NCI-H187 (cell line): ENCODE measurements at places on chromosomes 7 and 10.

- DNase-seq = peak; percentile 30
Observed at GRCh38 chr10:121183236-121183635, 332.1 kb downstream of the WDR11 start.

DNA sequence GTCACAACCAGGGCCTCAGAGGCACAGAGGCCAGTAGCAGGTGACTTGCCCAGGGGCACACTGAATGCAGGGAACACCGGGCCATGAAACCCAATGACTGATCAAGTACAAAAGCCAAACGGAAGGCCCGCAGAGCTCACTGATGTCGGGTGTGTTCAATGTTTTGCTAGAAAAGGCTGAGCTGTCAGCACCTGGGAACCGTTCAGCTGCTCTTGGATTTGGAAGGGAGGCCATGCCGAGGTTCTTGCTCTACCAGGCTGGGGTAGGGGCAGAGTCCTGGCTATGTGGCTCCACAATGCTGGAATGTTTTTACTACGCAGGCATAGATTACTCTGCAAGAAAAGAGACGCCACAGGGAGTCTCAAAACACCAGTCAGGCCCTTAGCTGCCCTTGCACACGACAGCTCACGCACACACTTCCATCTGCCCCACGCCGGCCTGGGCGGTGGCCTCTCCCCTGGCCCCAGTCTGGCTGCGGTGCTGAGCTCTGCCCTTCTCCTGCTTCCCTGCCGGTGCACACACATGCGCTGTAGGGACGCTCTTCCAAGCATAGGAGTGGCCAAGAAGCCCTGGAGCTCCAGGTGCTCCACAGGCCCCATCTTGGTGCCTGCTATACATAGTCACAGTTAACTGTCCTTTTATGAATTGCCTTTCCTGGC, 79.9 kb downstream of the ZRANB1 start:
- no peak for DNase-seq

- no peak for DNase-seq
Observed at GRCh38 chr7:18330548-18330947, 165.0 kb upstream of the HDAC9 start.

- no peak for DNase-seq
Observed at GRCh38 chr7:118005026-118005425, 131.8 kb upstream of the CTTNBP2 start.

GRCh38 chr10:47419421-47419820, 35.3 kb upstream of the ZNF488 start:
- no peak for DNase-seq

DNA sequence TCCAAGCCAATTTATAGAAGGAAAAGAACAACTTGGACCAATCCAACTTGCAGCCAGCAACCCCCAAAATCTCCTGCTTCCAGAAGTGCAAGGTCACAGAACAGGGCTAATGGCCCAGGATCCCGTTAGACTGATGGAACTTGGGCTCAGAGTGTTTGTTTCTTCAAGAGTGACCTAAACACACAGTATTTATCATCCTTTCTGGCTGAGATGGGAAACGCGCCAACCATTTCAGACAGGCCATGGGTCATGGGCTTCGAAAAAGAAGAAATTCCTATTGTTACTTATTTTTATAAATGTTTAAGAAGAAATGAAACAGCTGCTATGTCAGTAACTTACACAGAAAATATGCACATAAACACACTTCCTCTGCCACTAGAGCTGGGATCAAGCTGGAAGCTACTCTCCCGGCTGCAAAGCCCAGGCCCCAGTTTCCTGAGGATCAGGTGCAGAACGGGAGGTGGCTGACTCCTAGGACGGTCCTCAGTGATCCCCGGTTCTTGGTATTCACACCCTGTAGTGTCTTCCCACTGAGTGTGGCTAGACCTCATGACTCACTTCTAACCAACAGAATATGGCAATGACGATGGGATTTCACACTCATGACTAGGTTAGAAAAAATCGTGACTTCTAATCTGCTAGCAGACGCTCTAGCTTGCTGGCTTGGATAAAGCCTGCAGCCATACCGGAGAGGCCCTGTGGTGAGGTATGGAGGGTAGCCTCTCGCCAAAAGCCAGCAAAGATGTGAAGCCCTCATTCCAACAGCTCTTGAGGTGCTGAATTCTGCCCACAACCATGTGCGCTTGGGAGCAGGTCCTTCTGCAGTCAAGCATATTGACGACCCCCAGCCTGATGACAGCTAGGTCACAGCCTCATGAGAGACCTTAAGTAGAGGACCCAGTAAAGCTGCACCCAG, 60.2 kb downstream of the CHST15 start:
- DNase-seq = no peak

GRCh38 chr10:103915796-103916195, 2.2 kb downstream of the STN1 start:
- DNase-seq = no peak

GRCh38 chr10:78712147-78712546, 356.6 kb upstream of the ZMIZ1 start:
- DNase-seq = no peak

DNA sequence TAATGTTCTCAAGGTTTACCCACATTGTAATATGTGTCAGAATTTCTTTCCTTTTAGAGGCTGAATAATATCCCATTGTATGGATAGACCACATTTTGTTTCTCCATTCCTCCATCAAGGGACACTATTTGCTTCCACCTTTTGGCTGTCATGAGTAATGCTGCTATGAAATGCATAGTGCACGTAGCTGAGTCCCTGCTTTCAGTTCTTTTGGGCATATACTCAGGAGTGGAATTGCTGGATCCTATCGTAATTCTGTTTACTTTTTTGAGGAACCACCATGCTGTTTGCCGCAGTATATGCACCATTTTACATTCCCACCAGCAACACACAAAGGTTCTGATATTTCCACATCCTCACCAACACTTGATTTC, 60.0 kb downstream of the PRF1 start:
- no peak for DNase-seq

- DNase-seq = no peak
Observed at GRCh38 chr7:142380069-142380468, 122.2 kb upstream of the PRSS58 start.

- DNase-seq = no peak
Observed at GRCh38 chr7:144384555-144385245, 18.8 kb downstream of the NOBOX start.

- no peak for DNase-seq
Observed at GRCh38 chr7:23012908-23013714, 819 bp downstream of the HYCC1 start.

GRCh38 chr7:37656913-37657530, 26.5 kb upstream of the GPR141 start:
- no peak for DNase-seq
